ENCODE measurements at places on chromosomes 4 and X. TPM values are rescaled to one million over a fixed set of nuclear protein-coding genes. Genes with fewer than 3 reads are reported as not detected.

XG gene
- total RNA-seq, result 0.44 TPM

CABS1 gene
- not detected for total RNA-seq

MAP7D2 gene
- 0.15 TPM for total RNA-seq

SLC9B1 gene
- total RNA-seq, result 0.49 TPM

RENBP gene
- 6.2 TPM for total RNA-seq

ADH7 gene
- total RNA-seq, result not detected

ABHD18 gene
- 9.1 TPM for total RNA-seq

ADH1B gene
- total RNA-seq, result not detected

TMEM192 gene
- 14.5 TPM for total RNA-seq

PRR32 gene
- total RNA-seq, result not detected

CLDN34 gene
- total RNA-seq, result 0.46 TPM

FAM9C gene
- total RNA-seq, result not detected

TGIF2LX gene
- total RNA-seq, result not detected

RAB41 gene
- not detected for total RNA-seq

TLR10 gene
- total RNA-seq, result not detected

AR gene
- total RNA-seq, result 16.0 TPM

SOWAHD gene
- not detected for total RNA-seq

XPNPEP2 gene
- not detected for total RNA-seq

TMEM31 gene
- total RNA-seq, result not detected

RPA4 gene
- 2.1 TPM for total RNA-seq

RASSF6 gene
- total RNA-seq, result not detected

RHOXF1 gene
- total RNA-seq, result not detected

Data from endothelial cell of umbilical vein (primary cell).